ENCODE measurements at places on chromosomes 12 and 14. TPM values are rescaled to one million over a fixed set of nuclear protein-coding genes. Genes with fewer than 3 reads are reported as not detected.

Gene ZNF664
- 55.4 TPM for total RNA-seq

DNA sequence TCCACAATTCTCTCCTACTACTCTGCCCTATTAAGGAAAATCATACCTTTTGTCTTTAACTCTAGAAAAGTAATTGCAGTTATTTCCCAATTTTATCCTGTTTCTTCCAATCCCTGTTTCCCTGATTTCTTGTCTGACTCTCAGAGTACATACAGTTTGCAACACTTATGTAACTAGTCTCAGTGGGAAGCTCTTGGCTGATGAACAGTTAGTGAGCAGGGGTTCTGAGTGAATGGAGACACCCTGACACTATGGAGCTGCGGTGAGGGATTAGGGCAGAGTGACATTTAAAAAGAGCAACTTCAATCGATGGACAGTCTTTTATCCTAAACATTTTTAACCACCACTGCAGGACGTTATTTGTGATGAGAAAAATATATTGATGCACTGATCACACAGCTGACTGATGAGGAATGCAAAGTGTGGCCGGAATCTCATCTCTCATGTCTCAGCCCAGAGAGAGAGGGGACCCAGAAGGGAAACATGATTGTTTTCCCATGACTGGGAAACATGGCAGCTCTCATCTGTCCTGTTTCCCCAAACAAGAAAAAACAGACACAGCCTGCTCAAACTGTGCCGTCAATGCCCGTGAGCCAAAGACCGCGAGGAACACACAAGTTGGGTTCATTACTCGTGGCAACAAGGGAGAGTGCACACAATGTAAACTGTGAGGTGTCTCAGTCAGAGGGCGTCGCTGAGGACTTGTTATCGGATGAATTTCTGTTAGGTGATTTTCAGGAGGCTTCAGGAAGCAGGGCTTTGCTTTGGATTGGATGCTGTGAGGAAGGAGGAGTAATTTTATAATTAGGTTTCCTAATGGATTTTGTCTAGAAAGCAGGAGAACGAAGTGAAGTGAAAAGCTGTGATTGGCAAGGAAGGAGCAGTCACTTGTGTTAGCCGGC is 5.2 kb upstream of the SLC6A13 start:
- DNase-seq: no peak

DNA sequence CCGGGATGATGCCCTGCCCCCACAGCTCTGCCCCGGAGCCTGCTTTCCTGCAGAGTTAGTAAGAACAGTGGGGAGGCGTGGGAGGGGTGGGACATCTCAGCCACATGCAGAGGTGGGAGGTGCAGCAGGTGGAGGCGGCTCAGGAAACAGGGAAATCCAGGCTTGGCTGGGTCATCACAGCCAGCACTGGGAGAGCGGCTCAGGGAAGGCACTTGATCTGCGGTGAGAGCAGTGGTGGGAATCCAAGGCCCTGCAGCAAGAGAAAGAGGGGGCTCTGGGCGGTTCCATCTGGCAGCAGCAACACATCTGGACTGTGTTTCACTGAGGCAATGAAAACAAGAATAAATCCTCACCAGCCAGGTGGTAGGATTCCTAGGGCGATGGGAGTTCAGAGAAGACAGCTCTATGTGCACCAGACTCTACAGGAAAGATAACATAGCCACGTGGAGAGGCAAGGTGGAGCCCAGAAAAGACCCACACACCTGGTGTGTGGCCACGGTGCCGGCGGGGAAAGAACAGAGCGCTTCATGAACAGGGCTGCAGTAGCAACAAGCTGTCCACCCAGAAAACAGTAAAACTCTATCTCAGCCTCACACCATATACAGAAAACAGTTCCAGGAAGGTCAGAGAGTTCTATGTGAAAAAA is 57.6 kb downstream of the CCDC85C start:
- DNase-seq: no peak

DNA sequence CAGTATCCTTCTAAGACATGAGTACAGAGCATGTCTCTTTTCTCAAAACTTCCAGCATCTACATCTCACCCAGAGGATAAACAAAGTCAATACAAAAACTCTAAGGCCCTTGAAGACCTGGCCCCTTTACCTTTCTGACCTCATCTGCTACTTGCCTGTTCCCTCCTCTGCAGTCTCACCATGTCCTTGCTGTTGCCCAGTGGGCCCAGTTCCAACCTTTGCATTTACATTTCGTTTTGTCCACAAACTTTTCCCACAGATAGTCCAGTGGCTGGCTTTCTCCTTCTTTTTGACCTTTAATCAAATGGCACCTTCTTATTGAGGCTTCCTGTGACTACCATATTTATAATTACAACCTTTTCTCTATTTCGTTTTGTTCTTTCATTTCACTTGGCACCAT is 1.6 kb downstream of the IRAK4 start:
- no peak for DNase-seq

GRCh38 chr14:101817501-101818001 is 56.0 kb downstream of the PPP2R5C start:
- no peak for DNase-seq

- no peak for DNase-seq
These were observed 601 bp downstream of the MDGA2 start for GRCh38 chr14:47674543-47675465.

GRCh38 chr12:89856431-89856830 is 147.8 kb upstream of the ATP2B1 start:
- peak; percentile 63 for DNase-seq
